Breast epithelium (tissue), 4 donors: ENCODE measurements at places on chromosomes 4 and X. TPM values are rescaled to one million over a fixed set of nuclear protein-coding genes. Genes with fewer than 3 reads are reported as not detected.

Gene HTR2C
- not detected for total RNA-seq

Gene FDCSP
- total RNA-seq = 13.4 TPM

Gene TMEM47
- 37.0 TPM for total RNA-seq

Gene H2BW2
- not detected for total RNA-seq

- DNase-seq = no peak
- H3K4me3 ChIP-seq = no peak overlapping the region
- no peaks in the 10 kb centered on the region for H3K27me3 ChIP-seq
- no peaks in the 10 kb centered on the region for H3K4me1 ChIP-seq
- no peak overlapping the region for H3K27ac ChIP-seq
Observed at GRCh38 chrX:73812256-73812655, 249.3 kb downstream of the CHIC1 start.

GRCh38 chr4:151803246-151803645, 42.4 kb upstream of the GATB start:
- no peaks in the 10 kb centered on the region for H3K27me3 ChIP-seq
- no peak overlapping the region for H3K4me3 ChIP-seq
- H3K27ac ChIP-seq = no peak overlapping the region
- DNase-seq = no peak
- no peaks in the 10 kb centered on the region for H3K36me3 ChIP-seq
- H3K4me1 ChIP-seq = no peaks in the 10 kb centered on the region

DNA sequence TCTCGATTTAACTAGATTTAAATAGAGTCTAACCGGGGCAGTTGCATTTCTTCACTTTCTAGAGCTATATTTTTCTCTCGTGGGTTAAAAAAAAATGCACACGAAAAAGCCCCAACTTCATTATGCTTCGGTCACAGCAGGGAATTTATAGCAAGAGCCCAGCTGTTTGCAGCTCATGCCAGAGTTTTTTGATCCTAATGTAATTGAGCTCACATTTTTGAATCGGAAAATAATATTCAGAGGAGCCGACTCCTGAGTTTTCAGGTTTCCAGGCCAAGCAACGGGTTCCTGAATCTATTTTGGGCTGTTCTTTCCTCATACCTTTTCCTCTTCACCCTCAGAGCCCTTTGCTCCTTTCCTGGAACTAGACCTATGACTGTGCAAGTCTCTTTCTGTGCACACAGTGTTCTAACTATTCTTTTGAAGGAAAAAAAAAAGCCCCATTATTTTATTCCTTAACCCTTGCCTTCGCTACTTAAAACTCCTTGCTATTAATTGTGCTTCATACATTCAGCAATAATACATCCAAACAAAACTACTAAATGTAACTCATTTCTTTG, 27.5 kb upstream of the ESX1 start:
- H3K27me3 ChIP-seq = peaks cover 72% of the 10 kb centered on the region
- H3K36me3 ChIP-seq = no peaks in the 10 kb centered on the region
- DNase-seq = no peak
- no peak overlapping the region for H3K4me3 ChIP-seq
- H3K4me1 ChIP-seq = no peaks in the 10 kb centered on the region

DNA sequence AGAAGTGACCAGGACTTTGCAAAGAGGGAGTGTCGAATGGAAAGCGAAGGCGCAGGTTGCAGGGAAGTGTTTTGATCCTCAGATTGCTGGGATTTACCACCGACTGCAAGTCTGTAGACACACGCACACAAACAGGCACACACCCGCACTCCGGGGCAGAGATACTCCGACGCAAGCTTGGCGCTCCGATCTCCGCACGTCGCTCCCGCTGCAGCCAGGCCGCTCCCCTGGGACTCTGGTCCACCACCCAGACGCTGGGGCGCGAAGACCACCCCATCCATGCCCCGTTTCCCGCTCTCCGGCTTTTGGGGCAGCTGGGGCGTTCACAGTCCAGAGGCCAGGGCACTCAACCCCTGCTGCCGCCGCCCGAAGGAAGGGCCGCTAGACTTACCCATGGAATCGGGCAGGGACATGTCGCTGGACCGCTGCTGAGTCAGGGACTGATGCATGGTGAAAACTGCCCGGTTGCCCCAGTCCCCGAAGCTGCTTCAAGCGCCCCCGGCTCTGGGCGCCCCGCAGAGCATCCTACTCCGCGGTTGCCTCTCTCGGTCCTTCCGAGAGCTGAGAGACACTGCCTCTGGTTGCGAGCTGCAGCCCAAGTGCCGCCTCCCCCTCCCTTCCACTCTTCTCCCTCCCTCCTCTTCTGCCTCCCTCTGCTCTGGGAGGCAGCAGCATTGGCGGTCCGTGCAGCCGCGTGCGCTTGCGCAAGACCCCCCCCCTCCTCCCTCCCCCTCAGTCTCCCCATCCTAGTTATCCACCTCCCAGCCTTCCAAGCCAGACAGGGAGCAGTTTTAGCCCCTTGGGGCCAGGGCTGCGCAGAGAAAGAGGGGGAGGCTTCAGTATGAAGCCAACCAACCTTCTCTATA, at the start of gene TMEM255A:
Gene TMEM255A (minus strand): TSS at position 601 of the 866 bp plus-strand sequence. CDS start 152 bp downstream, at position 449.
- DNase-seq = no peak
- peak within 1 kb of the TSS; percentile 65 for H3K4me3 ChIP-seq
- H3K4me1 ChIP-seq = no peaks in the 10 kb centered on the region
- peak within 1 kb of the TSS; percentile 12 for H3K27ac ChIP-seq
- H3K27me3 ChIP-seq = peaks cover 51% of the 10 kb centered on the region
- no peaks in the 10 kb centered on the region for H3K36me3 ChIP-seq

DNA sequence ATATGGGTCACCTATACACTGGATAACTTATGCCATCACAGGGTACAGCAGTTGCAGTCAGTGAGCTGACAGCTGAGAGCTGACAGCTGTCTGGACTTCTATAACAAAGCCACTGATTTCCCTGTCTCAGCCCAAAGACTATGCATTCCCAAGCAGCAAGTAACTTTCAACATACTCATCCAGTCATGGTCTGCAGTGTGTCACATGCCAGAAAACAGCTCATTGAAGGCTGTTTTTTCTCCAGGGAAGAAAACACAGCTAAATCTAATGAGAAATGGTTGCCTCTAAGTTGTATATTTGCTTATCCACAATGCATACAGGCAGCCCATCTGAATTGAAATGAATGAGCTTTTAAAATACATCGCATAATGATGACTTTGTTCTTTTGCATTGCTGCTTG, 6.3 kb downstream of the KIAA1210 start:
- DNase-seq = no peak
- H3K4me1 ChIP-seq = no peaks in the 10 kb centered on the region
- no peak overlapping the region for H3K4me3 ChIP-seq
- no peak overlapping the region for H3K27ac ChIP-seq
- H3K36me3 ChIP-seq = no peaks in the 10 kb centered on the region

GRCh38 chrX:38304010-38304409, 23.3 kb downstream of the RPGR start:
- no peaks in the 10 kb centered on the region for H3K4me1 ChIP-seq
- no peak for DNase-seq
- no peak overlapping the region for H3K4me3 ChIP-seq
- no peak overlapping the region for H3K27ac ChIP-seq

DNA sequence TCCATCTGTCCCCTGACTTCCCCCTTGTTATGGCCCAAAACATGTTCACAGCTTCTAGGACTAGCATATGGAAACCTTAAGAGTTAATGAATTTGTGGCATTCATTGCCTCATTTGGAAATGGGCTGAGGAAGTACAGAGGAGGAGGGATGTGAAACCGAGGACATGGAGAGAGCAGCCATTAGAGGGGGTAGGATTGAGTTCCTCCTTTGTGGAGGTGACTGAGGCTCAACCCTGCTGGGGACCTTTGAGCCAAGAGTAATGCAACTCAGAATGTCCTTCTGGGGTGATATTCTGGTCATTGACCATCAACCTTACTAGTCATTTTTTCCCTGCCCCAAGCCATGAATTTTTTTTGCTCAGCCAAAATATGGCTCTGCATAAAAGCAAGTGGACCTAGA, 109.4 kb downstream of the ZNF518B start:
- no peaks in the 10 kb centered on the region for H3K27me3 ChIP-seq
- H3K4me3 ChIP-seq = no peak overlapping the region
- DNase-seq = no peak
- no peaks in the 10 kb centered on the region for H3K36me3 ChIP-seq
- H3K27ac ChIP-seq = no peak overlapping the region

GRCh38 chrX:9392445-9392844, 72.4 kb upstream of the TBL1X start:
- no peak for DNase-seq
- H3K4me1 ChIP-seq = no peaks in the 10 kb centered on the region
- H3K27me3 ChIP-seq = no peaks in the 10 kb centered on the region
- H3K4me3 ChIP-seq = no peak overlapping the region

DNA sequence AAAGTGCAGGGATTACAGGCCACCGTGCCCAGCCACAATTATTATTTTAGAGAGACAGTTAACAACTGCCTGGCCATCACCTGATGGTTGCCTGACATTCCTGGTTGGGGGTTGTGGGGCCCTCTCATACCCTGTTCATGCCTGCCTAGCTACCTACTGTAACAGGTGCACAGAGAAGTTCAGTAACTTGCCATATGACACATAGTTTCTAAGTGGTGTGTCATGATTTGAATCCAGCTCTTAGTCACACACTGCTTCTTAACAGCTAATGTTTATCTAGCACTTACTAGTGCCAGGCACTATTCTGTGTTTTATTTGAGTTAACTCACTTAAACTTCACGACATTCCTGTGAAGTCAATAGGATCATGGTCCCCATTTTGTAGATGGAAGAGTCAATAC, 122.7 kb upstream of the JADE1 start:
- H3K4me3 ChIP-seq = no peak overlapping the region
- no peak overlapping the region for H3K27ac ChIP-seq
- H3K36me3 ChIP-seq = no peaks in the 10 kb centered on the region
- no peak for DNase-seq

GRCh38 chrX:72029483-72030411, 102.0 kb downstream of the RTL5 start:
- H3K4me3 ChIP-seq = no peak overlapping the region
- DNase-seq = no peak
- H3K36me3 ChIP-seq = no peaks in the 10 kb centered on the region
- H3K27me3 ChIP-seq = peaks cover 59% of the 10 kb centered on the region
- no peaks in the 10 kb centered on the region for H3K4me1 ChIP-seq

DNA sequence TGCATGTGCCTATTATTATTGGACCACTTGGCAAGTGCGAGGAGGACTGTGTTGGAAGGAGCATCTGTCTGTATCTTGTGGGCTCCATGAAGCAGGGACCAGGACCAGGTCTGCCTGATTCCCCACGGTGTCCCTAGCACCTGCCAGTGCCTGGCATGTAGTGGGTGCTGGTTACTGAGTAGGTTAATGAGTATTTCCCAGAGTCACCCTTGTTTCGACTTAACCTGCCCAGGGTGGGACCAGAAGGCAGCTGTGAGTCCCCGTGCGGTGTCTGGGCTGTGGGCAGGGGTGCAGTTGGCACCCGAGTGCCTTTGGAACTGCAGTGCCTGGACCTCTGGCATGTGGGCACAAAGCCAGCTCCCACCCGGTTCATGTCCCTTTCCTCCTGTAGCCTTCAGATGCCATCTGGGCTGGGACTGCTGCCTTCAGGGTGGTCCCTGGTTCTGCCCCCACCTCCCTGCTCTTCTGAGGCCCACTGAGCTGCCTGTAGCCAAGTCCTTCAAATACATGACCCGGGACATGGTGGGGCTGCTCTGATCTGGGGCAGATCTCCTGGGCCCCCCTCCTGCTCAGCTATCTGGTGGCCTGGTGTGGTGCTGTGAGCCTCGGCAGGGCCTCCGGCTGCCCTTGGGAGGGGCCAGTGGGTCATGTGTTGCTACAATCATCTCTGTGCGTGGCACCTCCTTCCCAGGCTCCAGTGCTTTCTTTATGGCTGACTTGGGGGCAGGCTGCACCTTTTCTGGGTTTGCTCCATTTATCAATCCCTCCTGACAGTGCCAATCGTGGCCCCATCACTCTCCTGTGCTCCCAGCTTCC, 53.0 kb upstream of the SORCS2 start:
- no peaks in the 10 kb centered on the region for H3K27me3 ChIP-seq
- H3K4me3 ChIP-seq = no peak overlapping the region
- DNase-seq = no peak
- H3K36me3 ChIP-seq = no peaks in the 10 kb centered on the region

GRCh38 chrX:44012484-44013096, 39.4 kb upstream of the NDP start:
- peak; percentile 23 for DNase-seq
- H3K36me3 ChIP-seq = no peaks in the 10 kb centered on the region
- H3K27ac ChIP-seq = no peak overlapping the region

GRCh38 chr4:66855956-66856355, 689.3 kb downstream of the CENPC start:
- no peaks in the 10 kb centered on the region for H3K4me1 ChIP-seq
- no peak for DNase-seq

GRCh38 chr4:69760455-69760854, at the start of gene SULT1B1:
SULT1B1 (minus strand) TSS chr4:69760620; CDS start chr4:69755217, 5,403 bp downstream.
- no peaks in the 10 kb centered on the region for H3K4me1 ChIP-seq
- no peaks in the 10 kb centered on the region for H3K36me3 ChIP-seq
- H3K4me3 ChIP-seq = no peak within 1 kb of the TSS
- no peak for DNase-seq

DNA sequence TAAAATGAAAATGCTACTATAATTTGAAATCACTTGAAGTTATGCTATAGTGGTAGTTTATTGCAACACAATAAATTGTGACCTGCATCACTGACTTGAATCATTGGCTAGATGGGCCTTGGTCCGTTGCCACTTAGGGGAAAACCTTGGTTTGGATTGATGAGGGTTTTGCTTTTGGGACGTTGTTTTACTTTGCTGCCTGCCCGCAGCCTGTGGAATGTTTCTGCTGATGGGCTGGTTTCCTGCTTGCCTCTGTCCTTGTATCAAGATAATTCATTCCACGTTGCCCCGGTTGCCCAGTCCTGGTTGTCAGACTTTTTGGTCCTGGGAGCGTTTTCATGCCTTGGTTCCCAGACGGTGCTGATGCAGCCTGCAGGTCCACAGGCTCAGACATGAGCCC, 18.3 kb downstream of the HADH start:
- H3K27ac ChIP-seq = no peak overlapping the region
- H3K27me3 ChIP-seq = no peaks in the 10 kb centered on the region
- no peaks in the 10 kb centered on the region for H3K36me3 ChIP-seq
- peaks cover 6% of the 10 kb centered on the region for H3K4me1 ChIP-seq
- H3K4me3 ChIP-seq = no peak overlapping the region

GRCh38 chrX:103467887-103468286, 51.4 kb downstream of the RAB40A start:
- no peaks in the 10 kb centered on the region for H3K27me3 ChIP-seq
- H3K4me3 ChIP-seq = no peak overlapping the region
- H3K27ac ChIP-seq = no peak overlapping the region
- no peaks in the 10 kb centered on the region for H3K36me3 ChIP-seq
- no peaks in the 10 kb centered on the region for H3K4me1 ChIP-seq
- no peak for DNase-seq

- H3K27ac ChIP-seq = no peak overlapping the region
- no peak for DNase-seq
- H3K4me1 ChIP-seq = no peaks in the 10 kb centered on the region
- H3K4me3 ChIP-seq = no peak overlapping the region
Observed at GRCh38 chrX:31449081-31449480, 377.2 kb upstream of the FTHL17 start.
